ENCODE measurements at places on chromosomes 12 and 14.

- no peak for DNase-seq
Observed at GRCh38 chr12:52029685-52030084, 21.6 kb upstream of the NR4A1 start.

GRCh38 chr12:15854916-15855315 is 27.3 kb upstream of the STRAP start:
- DNase-seq = peak; percentile 24

GRCh38 chr14:104734991-104735779 is 11.2 kb downstream of the ADSS1 start:
- DNase-seq = no peak

DNA sequence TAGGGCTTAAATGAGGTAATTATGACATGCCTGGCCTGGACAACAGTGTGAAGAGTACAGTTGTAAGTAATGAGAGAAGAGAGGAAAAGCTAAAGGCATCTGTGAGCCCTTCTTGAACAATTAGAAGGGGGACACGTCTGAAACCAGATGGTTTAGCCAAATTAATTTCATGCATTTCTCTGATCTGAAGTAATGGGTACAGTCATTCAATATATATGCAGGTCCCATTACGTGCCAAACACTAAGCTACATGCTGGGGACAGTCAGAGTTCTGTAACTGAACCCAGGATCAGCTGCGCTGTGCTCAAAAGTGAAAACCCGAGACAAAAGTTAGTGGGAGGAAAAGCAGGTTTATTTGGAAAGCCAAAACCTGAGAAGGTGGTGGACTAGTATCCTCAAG is 207.2 kb upstream of the TMTC1 start:
- peak; percentile 74 for DNase-seq

DNA sequence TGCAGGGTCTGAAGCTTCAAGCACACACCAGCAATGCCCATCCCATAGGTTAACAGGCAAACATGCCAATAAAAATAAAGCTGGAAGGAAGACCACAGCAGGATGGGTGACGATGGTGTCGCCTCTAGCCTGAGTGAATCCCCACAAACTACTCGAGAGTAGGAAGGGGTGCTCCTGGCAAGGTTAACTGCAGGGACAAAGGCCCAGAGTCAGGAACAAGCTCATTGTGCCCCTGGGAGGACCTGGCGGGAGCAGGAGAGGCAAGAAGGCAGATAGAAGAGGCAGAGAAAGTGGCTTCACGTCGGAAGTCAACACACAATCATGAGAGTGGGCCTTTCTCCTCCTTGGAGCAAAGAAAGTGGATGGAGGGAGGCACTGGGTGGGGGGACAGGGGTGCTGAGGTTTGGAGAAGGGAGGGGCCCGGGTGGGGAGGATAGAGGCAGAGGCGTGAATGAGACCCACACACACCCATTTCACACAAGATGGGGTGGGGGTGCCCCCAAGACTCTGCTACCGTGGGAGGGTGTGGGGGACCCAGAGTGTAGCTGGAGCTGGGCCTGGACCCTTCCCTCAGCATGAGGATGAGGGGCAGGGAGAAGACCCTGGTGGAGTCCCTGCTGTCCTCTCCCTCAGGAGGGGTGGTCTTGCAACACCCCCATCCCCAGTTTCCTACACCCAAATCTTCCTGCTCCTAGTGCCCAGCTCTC is 43.1 kb downstream of the DIO3 start:
- DNase-seq = no peak

All from fibroblast of lung (primary cell).